ENCODE measurements at places on chromosomes 2 and 18.
A peak's percentile ranks its signal among the peaks of the same experiment; 100 is the strongest.

GRCh38 chr2:152617456-152618192, 99.6 kb downstream of the PRPF40A start:
- DNase-seq: no peak

DNA sequence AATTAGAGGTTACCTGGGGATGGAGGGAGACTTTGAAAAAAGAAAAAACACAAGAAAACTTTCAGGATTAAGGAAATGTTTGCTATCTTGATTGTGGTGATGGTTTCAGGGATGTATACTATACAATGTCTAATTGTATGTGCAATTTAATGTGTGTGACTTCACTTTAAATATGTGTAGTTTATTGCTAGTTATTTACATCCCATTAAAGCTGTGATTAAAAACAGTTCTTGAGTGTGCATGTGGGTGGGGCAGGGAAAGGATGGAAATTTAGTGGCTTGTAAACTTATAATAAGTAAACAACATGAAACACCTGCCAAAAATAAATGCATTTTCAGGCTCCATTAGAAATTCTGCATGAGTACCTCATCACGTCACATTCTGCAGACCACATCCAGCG, 167.0 kb downstream of the MYO5B start:
- DNase-seq: no peak

- no peak for DNase-seq
Observed at GRCh38 chr2:229137639-229138038, 133.4 kb downstream of the PID1 start.

- no peak for DNase-seq
Observed at GRCh38 chr2:84782717-84783442, 98.0 kb downstream of the TRABD2A start.

DNA sequence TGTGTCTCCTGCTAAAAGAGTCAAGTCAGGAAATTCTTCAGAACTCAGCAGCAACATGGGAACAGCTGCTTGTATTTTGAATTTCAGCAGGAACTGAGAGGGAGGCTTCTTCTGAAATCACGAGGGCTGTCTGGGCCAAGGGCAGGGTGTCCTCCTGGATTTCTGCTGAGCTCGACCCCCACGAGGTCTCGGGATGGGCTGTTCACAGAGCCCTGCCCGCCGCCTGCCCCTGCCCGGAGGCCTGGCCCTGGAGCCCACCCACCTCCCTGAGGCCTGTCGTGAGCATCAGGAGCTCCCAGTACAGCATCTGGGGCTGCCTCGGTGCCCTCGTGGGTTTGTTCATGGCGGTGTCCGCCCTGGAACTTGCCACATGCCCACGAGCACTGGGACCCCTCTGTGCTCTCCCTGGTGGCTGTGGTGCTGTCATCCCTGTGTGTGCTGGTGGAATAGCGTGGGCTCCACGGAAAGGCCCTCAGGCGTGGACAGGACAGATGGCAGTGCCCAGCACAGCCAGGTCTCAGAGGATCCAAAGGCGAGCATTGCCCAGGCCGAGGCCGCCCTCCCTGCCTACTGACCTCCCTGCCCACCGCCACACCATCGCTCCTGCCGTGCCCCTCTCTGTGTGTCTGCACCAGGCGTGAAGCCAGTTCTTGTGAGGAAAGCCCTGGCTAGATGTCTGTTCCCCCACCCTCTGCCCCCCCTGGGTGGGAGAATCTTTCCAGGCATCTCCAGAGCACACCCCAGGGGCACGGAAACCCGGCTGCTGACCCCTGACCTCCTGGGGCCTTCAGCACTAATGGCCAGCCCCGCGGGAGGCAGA, 25.9 kb downstream of the RAMP1 start:
- no peak for DNase-seq

GRCh38 chr2:205889114-205889513, 196.9 kb downstream of the INO80D start:
- DNase-seq: peak; percentile 45

DNA sequence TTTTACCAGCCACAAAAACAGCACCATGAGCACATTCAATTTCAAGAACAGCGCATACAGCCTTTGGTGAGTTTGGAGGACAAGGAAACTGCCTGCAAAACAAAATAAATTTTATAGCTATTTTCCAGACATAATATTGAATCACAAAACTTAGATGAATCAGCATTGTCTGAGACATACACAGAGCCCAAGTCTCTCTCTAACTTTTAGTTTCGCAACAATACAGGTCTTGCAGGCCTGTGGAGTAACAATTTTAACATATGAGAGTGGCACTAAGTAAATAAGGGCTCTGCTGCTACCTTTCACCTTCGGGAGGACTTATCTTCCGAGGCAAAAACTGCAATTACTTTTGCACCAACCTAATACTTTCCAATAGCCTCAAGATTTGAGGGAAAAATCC, 56.1 kb upstream of the PEX13 start:
- DNase-seq: peak; percentile 28

- peak; percentile 16 for DNase-seq
Observed at GRCh38 chr2:65314801-65315441, 87.3 kb downstream of the ACTR2 start.

- DNase-seq: no peak
Observed at GRCh38 chr2:16401761-16402300, 263.8 kb downstream of the CYRIA start.

DNA sequence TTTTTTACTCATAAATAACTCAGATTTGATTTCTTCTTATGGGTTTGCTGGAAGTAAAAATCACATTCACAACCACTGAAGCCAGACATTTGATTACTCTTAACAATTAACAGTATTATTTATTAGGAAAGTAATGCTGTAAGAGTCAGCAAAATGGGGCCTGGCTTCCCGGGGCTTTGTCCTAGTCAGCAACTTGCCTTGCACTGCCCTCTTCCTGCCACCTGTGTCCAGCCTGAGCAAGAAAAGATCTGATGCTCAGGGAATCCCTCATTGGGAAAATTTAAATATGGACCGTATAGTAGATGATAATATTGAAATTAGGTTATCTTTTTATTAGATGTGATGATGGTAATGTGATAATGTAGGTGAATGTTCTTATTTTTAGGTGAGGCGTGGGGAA, 30.8 kb upstream of the ACYP2 start:
- peak; percentile 28 for DNase-seq

- DNase-seq: no peak
Observed at GRCh38 chr2:216735086-216735485, 39.7 kb upstream of the IGFBP5 start.

DNA sequence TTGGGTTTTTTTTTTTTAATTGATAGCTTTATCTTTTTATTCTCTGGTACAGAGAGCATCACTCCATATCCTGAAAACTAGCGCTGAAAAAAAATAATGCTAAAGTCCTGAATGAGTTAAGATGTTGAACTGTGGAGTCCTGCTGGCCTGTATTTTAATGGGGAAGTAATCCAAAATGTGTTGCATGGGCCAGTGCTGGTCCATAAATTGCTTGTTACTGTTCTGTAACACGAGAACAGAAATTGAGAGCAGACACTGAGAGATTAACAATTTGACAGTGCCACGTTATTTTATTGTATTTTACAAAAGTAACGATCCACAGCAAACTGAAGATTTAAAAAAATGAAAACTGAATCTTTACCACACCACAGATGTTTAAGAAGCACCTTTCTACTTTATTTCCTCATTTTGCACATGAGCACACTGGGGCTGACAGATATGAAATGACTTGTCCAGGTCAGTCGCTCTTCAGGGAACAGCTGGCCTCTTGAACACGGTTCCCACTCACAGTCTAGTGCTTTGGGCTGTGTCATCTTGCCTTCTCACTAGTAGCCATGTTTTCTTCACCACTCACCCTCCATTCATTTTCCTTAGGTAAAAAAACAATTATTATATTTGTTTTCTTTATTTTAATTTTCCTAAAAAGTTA, 35.3 kb downstream of the ZCCHC2 start:
- no peak for DNase-seq

GRCh38 chr2:148992448-148992847, 46.1 kb upstream of the LYPD6B start:
- DNase-seq: no peak

DNA sequence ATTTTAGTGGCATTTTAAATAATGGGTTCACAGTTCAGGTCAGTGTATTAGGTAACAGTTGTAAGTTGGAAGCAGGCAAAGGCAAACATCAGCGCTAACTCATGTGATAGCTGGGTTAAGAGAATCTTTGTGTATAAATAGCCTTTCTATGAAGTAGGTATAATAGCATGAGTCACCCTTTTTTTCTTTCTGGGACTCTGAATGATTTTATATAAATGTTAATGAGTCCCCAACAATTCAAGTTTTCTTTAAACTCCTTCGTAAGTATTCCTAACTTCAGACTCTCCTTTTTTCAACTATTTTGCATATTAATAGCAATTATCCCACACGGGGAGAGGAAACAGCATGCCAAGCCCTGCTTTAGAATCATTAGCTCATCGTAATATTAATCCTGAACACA, 384.3 kb downstream of the PIK3C3 start:
- peak; percentile 3 for DNase-seq

DNA sequence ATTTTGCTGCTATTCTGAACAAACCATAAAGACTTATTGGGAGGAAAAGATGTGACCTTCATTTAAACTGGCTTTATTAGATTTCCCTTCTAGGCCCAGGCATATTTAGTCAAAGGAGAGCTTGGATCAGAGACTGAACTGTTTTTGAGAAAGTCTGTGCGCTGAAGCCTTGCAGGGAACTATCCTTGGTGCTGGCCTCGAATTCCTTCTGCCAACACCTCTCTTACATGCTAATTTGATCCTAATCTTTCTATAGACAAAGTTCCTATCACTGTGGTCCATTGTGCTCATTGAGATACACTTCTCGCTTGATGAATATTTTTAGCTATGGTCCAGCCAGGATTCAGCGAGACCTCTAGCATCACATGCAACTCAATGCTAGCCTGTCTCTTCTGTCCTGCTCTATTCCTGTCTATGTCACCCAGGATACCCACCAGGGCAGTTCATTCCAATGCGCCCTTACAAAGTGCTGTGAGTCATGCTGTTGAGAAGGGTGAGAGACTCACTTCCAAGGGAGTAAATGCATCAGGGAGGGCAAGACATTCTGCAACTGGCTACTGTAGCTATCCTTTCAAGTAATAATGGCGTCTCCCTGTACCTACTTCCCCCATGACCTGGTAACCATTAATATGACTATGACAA, 356.7 kb upstream of the LYPD1 start:
- peak; percentile 18 for DNase-seq

DNA sequence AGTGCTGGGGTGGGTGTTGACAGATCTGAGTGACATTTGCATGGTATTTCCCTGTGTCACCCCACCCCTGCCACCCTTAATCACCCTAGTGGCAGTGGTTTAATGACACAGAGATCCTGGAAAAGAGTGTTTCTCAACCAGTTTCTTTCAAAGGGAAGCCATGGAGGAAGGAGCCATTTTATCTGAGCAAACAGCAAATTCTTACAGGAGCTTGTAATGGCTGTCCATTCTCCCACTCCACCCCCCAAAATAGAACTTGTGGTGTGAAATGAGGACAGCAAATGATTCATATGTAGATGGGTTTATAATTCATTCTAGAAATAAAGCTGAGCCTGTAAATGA, 51.5 kb downstream of the CDC42EP3 start:
- DNase-seq: no peak

- DNase-seq: no peak
Observed at GRCh38 chr18:67788310-67789164, 272.0 kb upstream of the DSEL start.

DNA sequence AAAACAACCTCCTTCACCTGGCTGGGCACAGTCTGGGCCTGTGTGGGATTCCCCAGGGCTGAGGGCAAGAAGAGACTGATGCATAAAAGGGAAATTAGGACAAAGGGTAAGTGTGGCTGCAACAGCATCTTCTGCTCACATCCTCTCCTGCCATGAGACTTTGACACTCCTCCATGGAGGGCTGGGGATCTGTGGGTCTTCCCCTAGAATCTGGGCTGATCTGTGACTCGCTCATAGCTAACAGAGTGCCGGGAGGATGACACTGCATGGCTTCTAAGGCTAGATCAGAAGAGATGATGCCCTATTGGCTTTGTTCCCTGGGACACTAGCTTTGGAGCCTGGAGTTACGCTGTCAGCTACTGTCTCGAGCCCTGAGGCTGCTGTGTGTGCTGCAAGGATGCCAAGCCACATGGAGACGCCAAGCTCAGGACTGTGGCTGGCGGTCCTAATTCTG, 24.3 kb downstream of the MOCOS start:
- no peak for DNase-seq

GRCh38 chr2:226142463-226142862, 657.2 kb downstream of the IRS1 start:
- no peak for DNase-seq

- DNase-seq: no peak
Observed at GRCh38 chr2:18949871-18950270, 360.5 kb upstream of the NT5C1B start.

DNA sequence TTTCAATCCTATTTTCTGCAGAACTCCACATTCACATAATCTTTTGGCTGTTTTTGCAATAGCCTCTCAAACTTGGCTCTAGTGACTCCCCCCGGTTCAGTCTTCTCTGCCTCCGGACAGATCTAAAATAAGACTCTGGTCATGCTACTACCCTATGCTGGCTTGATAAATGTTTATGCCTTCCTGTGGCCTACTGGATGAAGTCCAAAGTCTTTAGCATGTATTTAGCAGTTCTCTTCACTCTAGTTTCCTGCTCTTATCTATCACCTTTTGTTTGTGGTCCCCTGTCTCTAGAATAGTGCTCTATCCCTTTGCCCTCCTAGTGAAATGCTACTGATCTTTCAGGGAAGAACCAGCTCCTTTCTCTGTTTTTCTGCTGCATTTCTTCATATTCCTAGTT, 14.4 kb downstream of the ADCYAP1 start:
- no peak for DNase-seq

DNA sequence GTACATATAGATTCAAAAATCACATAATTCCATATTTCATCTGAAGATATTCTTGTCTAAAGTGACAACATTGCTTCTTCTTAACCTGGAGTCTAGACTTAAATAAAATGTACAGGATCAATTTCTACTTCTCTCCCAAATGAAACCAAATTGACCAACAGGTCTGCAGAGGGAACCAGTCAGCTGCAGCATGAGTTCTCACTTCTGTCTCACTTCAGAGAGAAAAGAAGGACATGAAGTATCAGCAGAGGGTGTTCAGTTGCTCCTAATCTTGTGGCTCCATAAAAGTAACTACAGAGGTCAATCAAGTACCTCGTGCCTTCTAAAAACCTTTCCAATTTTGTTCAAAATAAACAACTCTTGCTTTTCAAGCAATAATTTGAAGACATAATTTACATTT, 47.2 kb upstream of the MAP2 start:
- no peak for DNase-seq

- peak; percentile 63 for DNase-seq
Observed at GRCh38 chr18:76450452-76451395, 44.3 kb downstream of the ZNF516 start.

DNA sequence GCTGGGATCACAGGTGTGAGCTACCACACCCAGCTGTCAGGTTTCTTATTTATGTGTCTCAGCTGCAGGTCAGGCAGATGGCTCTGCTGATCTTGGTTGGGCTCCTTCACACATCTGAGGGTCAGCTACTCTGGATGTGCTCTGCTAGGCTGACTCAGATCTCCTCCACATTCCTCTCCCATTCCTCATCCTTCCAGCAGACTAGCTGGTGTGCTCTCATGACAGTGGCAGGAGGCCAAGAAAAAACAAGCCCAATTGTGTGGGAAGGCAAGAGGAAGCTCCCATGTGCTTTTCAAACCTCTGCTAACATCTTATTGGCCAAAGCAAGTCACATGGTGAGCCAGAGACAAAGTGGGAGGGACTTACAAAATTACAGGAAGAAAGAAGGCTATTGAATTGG, 11.7 kb upstream of the MSH6 start:
- DNase-seq: peak; percentile 87

GRCh38 chr2:237863102-237863511, 3.7 kb downstream of the RAMP1 start:
- no peak for DNase-seq

All from astrocyte of the spinal cord (primary cell).